NCI-H526 treated with DMSO at 0.1 percent for 48 hours (cell line): ENCODE measurements at places on chromosomes 7 and 10.

DNA sequence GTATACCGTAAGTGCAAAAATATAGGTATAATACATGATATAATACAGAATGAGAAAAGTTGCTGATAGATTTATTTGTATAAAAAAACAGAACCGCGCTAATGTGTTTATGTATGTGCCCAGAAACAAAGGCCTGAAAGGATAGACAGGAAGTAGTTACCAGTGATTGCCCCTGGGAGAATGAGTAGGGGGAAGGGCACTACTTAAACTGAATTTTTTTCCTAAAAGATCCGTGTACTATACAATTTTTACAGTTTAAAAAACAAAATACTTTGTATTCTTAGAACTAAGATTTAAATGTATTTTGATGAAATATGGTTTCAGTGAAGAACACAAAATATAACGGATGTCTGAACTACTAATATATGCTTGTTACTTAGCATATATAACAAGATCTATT is 2.9 kb downstream of the IPMK start:
- peak; percentile 10 for DNase-seq

DNA sequence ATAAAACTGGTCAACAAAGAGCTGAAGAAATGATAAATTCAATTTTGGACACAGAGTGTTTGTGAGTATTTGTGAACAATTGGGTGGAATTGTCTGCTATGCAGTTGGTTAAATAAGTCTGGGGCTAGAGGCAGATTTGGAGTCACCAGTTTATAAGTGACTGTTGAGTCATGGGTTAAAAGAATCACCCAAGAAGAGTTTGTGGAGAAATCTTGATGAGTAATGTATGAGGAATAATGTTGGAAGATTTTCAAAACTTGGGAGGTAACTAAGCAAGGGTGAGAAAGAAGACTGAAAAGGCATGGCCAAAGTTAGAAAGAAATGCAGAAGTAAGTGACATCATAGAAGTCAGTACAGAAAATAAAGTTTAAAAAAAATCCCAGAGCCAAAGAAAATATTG is 750.7 kb downstream of the MAGI2 start:
- no peak for DNase-seq

- DNase-seq: no peak
Measured at GRCh38 chr10:36670621-36671402, 454.6 kb upstream of the ANKRD30A start.

DNA sequence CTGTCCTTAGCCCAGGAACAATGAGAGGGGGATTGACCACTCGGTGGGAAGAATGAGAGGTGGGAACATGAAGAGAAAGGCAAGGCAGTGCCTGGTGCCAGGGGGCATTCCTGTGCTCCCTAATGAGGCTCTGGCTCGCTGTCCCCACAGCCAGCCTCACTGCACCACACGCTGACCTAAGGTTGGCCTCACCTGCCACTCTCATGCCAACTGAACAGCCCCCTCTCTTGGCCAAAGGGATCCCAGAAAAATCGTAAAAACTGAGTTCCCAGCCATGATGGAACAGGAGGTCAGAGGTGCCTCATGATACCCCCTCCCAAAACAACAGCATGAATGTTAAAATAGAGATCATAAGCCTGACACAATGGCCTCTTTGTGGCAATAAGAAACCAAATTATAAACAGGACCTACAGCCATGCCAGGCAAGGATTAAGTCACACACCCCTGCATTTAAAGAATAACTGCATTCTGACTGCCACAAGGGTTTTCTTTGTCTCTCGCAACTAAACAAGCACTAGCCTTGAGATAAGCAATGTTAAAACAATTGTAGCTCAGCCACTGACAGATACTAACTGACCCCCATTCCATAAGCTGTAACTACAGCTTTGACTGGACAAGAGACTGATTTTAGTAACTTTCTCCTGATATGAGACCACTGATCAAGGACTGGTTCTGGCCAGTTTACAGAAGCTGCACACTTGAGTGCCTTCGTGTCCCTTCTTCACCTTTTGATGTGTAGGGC is 149.2 kb downstream of the SH2D4B start:
- DNase-seq: peak; percentile 33

DNA sequence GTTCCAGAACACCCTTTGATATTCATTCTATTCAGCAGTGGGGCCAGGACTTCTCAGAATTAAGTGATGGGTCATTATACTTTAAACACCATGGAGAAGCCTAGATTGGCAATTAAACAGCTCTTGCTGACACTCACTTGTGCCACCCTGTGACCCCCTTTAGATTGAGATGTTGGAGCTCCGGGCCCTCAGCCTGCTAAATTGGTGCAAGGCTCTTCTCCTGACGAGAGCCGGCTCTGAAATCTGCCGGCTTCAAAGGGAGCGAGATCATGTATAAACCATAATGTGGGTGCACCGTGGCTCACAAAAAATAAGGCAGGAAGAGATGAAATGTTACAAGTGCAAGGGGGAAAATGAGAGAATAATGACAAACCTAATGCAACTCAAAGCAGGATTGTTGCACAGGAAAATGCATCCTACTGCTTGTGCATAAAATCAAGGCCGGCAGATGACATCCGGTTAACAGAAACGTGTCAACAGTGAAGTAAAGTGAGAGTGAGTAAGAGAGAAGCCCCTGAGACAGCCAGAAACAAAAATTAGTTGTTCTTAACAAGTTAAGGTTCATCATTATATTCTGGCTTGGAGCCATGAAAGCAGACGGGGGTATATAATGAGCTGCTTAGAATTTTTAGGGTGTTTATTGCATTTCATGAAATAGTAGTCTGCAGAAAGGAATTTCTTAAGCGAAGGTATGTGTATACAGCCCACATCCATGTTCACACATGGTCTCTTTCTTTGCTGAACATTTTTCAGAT is 198.2 kb downstream of the TCF7L2 start:
- no peak for DNase-seq

DNA sequence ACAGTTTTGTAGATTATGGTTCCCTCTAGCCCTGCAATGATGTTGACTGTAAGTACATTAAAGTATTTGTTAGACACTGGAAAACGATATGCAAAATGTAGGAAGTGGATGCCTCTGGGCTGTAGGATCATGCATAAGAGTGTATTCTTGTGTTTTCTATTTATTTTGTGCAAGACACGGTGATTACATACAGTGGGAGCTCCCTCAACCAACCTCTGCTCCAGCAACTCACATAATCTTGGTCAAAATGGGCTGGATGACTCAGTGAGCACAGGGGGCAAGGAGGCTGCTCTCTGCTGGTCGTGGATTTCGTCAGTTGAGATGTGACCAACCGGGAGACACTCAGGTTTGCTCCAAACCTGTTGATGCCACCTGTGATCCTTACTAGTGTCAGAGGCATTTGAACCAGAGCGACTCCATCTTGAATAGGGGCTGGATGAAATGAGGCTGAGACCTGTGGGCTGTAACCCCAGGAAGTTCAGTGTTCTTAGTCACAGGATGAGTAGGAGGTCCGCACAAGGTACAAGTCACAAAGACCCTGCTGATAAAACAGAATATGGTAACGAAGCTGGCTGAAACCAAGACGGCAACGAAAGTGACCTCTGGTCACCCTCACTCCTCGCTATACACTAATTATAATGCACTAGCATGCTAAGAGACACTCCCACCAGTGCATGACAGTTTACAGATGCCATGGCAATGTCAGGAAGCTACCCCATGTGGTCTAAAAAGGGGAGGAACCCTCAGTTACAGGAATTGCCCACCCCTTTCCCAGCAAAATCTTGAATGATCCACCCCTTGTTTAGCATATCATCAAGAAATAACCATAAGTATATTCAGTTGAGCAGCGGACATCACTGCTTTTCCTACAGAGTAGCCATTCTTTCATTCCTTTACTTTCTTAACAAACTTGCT is 56.4 kb upstream of the FAM20C start:
- DNase-seq: no peak

- DNase-seq: no peak
Measured at GRCh38 chr10:62796896-62797295, 7.6 kb upstream of the ADO start.

DNA sequence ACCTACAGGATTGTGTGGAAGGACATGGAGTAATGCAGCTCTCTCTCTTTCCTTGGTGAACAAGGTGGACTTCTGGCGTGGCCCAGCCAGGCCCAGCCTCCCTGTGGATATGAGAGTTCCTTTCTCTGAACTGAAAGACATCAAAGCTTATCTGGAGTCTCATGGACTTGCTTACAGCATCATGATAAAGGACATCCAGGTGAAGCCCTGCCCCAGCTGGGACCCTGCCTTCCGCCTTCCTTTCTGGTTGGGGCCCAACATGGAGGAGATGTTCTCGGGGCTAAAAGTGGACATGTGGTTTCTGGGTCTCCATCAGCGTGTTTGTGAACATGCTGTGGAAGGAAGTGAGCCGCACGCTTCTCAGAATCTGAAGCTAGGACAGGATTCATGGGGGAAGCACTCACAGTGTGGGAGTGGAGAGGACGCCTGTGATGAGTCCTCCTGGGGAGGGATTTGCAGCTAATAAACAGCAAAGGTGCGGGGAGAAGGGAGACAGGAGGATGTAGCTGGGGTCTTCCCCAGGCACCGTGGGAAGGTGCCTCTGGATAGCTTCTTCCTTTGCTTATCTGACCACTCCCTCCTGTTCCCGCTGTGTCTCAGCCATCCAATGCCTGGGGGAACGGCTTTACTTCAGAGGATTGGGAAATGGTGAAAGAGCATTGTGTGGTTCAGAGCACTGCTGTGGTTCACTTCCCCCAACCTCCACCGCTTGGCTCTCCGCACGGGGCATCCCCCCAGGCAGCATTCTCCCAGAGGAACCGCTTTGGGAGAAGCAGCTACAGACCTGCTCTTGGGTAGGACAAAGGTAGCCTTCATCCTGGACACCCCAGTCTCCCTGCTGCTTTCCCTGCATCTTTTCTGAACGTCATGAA is 5.5 kb downstream of the CPA5 start:
- DNase-seq: no peak

DNA sequence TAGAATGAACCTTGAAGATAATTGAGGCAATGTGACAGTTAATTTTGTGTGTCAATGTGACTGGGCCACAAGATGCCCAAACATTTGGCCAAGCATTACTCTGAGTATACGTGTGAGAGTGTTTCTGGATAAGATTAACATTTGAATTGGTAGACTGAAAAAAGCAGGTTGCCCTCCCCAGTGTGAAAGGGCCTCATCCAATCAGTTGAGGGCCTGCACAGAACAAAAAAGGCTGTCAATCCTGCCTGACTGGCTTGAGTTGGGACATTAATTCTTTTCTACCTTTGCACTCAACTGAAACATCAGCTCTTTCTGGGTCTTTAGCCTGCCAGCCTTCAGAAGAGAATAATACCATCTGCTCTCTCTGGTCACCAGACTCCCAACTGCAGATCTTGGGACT is 56.6 kb upstream of the PDE1C start:
- no peak for DNase-seq

GRCh38 chr10:86545101-86545500 is 23.5 kb upstream of the WAPL start:
- no peak for DNase-seq

GRCh38 chr10:75450644-75451640 is 19.5 kb downstream of the LRMDA start:
- no peak for DNase-seq

DNA sequence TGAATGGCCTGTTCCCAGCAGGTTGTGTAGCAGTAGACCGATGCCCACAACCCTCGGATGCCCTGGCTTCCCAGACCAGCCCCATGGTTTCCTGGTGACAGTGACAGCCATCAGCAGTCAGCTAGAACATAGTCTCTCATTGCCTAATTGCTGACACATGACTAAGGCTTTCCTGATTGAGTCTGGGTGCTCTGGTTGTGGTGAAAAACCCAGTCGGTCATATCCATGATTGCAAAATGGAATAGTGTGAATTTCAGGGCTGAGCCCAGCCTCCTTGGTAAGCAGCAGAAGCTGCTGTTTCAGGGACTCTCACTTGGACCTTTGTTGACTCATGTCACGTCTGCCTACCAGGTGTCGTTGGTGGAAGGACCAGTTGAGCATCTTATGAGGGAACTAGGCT is 36.6 kb downstream of the POR start:
- no peak for DNase-seq

DNA sequence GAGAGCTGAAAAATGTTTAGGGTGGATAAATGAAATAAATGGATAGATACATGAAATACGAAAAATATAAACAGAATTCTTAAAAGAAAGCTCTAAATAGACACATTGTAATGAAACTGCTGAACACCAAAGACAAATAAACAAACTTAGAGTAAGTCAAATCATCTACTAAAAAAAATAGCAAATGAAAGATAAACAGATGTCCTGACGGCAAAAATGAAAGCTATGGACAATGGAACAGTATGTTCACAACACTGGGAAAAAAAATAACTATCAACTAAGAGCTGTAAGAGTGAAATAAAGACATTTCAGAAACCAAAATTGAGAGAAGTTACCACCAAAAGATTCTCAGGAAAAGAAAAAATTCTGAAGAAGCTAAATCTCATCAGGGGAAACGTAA is 106.1 kb downstream of the SGMS1 start:
- DNase-seq: no peak

DNA sequence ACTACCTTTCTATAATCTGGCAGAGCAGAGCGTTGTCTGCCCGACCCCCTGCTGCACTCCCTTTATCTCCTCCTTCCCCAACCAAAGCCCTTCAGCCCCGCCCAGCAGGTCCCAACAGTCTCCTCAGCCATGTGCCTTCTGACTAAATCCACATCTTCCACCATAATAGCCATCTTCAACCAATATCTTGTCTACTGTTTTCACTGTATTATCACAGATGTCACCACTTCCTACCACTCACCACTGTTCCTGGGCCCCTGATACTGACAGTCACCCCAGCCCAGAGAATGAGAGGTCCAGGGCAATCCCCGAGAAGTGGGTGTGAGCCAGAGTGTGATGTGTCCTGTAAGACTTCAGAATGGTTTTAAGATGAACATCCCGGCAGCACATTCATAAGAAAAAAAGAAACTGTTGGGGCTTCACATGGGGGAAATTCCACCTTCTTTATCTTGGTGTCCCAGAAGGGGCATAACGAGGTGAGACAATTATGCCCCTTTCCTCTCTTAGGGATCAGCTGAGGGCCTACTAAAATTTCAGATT is 25.3 kb downstream of the CCDC6 start:
- no peak for DNase-seq

- DNase-seq: no peak
Measured at GRCh38 chr10:73991884-73992245, 6.1 kb upstream of the VCL start.

GRCh38 chr10:26486304-26486703 is 48.2 kb downstream of the APBB1IP start:
- DNase-seq: no peak

- no peak for DNase-seq
Measured at GRCh38 chr7:32283546-32283945, 206.6 kb downstream of the LSM5 start.

GRCh38 chr10:62514079-62514693 is 140.0 kb downstream of the ZNF365 start:
- no peak for DNase-seq

DNA sequence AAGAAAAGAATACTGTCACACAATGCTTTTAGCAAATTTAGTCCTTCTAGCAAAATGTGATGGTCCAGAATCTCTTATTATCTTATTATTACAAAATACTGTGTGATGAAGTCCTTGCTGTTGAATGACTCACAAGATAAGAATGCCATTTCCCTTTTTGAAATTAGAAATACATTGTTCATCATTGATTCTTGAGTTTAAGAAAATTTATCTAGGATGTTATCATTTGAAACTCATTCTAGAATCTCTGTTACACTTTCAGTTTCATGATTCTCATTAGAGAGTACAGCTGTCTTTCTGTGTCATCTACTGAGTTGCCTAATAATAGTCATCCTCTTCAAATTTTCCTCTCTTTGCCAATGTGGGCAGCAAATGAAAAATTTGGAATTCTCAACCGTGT is 9.6 kb downstream of the ZKSCAN5 start:
- no peak for DNase-seq
